Activated CD8-positive, alpha-beta memory T cell treated with anti-CD3 and anti-CD28 coated beads for 4 hours (primary cell): ENCODE measurements at places on chromosomes 3 and 15.

- DNase-seq, result no peak
Measured at GRCh38 chr3:127489357-127489756, 101.2 kb downstream of the TPRA1 start.

- DNase-seq, result no peak
Measured at GRCh38 chr3:36674816-36675215, 89.5 kb downstream of the DCLK3 start.

GRCh38 chr3:12620305-12620704 is 43.6 kb downstream of the RAF1 start:
- DNase-seq, result no peak

DNA sequence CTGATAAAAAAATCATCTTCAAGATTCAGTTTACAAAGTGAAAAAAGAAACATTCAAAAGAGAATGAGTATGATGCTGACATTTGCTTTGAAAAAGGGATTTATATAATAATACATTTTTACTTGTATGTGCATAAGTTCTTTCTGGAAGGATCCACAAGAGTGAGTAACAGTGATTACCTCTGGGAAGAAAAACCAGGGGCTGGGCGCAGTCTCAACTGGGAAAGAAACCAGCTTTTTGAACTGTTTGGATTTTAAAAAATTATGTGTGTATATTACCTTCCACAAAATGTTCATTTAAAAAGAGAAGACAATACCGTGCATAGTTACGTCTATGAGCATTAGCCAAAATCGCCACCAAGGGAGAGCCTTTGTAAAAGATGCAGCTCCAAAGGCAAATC is 1.3 kb downstream of the CLEC3B start:
- no peak for DNase-seq
